ENCODE measurements at places on chromosomes 2 and 18.

- no peak for DNase-seq
These were observed 63.4 kb downstream of the MREG start for GRCh38 chr2:215949991-215950404.

GRCh38 chr2:240522406-240522805, 35.4 kb downstream of the ANKMY1 start:
- DNase-seq, result no peak

DNA sequence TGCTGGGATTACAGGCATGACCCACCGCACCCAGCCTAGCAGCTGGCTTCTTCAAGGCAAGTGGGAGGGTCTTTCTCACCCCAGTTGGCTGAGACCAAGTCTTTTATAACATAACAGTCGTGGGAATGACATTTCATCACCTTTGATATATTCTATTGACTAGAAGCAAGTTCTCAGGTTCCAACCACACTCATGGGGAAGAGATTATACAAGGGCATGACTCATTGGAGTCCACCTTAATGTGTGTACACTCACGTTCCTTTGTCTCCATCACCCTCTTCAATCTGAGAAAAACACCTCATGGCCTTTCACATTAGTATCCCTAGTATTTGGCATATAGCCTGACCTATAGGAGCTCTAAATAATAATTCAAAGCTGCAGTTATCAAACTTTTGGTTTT, 2.8 kb upstream of the BBS5 start:
- no peak for DNase-seq

DNA sequence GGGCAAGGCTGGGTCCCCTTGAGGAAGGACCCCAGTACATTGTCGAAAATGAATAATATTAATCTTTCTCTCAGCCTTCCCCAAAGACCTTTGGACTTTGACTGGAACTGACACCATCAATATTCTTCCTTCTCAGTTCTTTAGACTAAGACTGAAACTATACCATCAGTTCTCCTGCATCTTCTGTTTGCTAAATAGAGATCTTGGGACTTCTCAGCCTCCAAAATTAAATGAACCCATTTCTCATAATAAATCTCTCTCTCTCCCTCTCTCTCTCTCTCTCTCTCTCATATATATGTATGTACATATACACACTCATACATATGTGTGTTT, 39.7 kb upstream of the VRK2 start:
- no peak for DNase-seq

- DNase-seq, result no peak
These were observed 19.9 kb downstream of the ITGB6 start for GRCh38 chr2:160180172-160180571.

GRCh38 chr2:16717477-16717876, 51.8 kb upstream of the CYRIA start:
- DNase-seq, result no peak

GRCh38 chr2:11385216-11385615, 40.8 kb upstream of the ROCK2 start:
- DNase-seq, result no peak

DNA sequence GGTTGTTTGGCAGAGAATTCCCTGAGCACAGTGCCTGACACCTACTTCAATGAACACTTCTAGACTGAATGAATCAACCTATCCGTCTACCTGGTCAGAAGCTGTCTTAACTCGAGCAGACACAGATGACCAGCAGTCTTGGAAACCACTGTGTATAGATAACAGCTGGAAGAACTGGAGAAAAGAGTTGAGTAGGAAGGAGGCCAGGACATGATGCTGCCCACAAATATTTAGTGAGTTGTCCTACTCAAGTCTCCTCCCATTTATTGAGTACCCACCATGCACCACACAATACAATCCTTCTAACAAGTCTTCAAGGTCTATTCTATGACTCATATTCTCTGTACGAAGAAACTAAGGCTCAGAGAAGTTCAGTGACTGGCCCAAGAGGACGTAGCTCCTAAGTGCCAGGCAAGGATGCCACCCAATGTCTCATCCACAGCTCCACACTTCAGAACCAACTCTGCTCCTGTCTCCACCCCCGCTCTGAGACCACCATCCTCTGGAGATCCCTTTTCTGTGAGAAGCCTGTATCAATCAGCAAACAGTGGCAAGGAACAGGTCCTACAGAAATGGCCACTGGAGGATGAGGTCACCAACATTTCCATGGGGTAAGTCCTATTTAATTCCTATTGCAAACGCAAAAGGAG, 62.2 kb downstream of the GALNT14 start:
- no peak for DNase-seq

- no peak for DNase-seq
These were observed 86.2 kb upstream of the RAB27B start for GRCh38 chr18:54742120-54742519.

DNA sequence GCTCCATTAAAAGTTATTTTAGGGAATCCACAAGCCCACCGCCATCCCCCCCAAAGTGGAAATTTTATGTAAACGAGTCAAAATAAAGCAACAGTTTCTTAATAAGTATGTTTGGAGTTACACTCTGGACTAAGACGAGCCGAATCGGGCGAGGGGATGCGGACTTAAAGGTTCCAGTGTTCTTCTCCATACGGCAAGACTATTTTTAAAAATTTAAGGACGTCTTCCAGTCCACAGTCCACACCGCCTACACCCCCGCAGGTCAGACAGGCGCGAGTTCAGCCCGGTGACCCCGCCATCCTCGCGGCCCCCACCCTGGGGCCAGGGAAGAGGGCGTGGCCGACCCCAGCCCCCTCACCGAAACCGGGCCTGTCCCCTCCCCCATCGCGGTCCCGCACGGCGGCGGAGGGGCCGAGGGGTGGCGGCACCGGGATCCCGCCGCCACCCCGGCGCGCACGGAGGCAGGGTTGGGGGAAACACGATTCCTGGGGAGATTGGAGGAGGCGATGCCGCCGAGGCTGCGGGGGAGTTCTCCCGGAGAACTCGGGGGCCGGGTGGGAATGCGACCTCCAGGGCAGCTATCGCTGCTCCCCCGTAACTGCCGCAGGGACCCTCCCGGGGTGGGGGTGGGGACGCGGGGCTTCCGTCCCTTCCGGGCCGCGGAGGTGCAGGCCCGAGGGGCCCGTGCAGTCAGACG, 24.5 kb upstream of the SMAD7 start:
- DNase-seq, result no peak

DNA sequence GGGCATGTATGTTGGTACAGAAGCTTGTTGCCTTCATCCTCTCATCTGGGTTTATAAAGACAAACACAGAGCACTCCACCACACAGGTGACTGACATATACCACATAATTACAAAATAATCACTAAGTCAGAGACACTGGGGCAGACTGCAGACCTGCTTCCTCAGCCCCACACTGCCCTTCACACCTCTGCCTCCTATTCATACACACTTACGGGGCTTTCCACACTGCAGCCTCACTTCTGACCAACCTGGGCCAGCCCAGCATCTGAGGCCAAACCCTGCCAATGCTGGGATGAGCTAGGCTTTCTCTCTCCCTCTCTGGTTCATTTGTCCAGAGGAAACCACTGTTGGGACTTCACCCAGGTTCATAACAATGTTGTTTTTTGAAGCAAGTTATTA, 4.5 kb downstream of the EMX1 start:
- no peak for DNase-seq

DNA sequence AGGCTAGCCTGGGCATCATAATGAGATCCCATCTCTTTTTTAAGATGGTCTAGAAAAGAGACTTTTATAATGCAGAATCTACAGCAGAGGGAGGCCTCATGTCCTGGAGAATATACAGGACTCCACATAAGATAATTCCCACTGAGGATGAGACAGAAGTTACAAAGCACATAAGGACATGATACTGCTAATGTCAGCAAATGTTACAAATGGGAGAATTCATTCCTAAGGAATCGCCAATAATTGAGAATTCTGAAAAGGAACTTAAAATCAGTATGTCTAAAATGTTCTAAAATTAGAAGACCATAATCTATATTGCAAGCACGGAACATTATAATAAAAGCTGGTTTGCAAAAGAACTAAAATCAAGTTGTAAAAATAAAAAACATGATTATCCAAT, 131.6 kb upstream of the PKDCC start:
- DNase-seq, result no peak

DNA sequence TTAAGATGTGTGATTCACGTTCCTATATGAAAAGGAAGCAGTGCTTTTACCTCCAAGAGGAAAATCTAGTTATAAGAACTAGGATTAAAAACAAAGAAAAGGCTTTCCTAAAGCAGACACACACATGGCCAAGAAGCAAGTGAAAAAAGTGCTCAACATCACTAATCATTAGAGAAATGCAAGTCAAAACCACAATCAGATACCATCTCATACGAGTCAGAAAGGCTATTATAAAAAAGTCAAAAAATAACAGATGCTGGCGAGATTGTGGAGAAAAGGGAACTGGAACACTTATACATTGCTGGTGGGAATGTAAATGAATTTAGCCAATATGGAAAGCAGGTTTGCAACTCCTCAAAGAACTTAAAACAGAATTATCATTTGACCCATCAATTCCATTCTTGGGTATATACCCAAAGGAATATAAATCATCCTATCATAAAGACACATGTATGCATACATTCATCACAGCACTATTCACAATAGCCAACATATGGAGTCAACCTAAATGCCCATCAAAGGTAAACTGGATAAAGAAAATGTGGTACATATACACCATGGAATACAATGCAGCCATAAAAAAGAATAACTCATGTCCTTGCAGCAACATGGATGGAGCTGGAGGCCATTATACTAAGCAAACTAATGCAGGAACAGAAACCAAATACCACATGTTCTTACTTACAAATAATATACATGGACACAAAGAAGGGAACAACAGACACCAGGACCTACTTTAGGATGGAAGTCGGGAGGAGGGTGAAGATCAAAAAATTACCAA, 285.3 kb downstream of the RAD51AP2 start:
- no peak for DNase-seq

DNA sequence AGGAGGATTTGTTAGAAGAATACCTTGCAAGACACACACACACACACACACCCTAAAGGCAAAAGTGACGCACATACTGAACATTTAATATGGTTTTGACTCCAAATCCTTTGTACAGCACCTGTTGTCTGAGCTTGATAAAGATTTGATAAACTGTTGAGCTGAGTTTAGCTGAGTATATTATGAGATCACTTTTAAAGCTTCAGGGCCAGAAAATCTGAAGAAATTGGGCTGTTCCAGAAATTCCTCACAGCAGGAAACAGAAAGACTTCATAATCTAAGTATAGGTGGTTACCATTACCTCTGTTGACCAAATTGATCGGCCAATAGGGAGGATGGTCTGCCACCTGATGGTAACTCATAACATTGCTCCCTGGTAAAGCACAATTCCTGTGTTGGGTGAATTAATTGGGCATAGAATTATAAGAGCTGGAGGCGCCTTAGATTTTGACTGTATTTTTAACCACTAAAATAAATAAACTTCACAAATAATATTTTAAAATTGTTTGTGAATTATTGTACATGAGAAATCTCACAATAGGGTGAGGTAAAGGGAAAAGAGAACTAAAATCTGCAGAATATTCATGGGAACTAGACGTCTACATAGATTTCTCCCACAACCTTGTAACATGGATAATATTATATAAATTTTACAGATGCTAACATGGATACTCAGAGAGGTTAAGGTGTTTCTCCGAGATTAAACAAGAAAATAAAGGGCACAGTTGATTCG, 21.8 kb upstream of the RPIA start:
- DNase-seq, result peak; percentile 17

DNA sequence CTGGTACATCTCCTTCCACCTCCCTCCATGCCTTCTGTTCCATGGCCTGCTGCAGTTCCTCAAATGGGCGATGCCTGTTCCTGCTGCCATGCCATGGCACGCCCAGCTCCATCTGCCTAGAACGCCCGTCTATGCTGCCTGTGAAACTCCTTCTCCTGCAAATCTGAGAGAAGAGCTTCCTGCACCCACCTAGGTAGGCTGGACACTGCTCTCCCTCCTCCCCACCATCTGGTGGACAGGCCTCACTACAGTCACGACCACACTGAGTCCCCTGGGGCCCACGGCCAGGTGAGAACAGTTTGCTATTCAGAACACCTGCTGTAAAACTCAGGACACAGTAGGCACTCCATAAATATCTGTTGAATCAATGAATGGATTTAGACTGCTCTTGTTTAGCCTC, 92.4 kb downstream of the LAMA1 start:
- DNase-seq, result no peak

GRCh38 chr2:109648041-109648527, 33.9 kb downstream of the SOWAHC start:
- DNase-seq, result no peak

DNA sequence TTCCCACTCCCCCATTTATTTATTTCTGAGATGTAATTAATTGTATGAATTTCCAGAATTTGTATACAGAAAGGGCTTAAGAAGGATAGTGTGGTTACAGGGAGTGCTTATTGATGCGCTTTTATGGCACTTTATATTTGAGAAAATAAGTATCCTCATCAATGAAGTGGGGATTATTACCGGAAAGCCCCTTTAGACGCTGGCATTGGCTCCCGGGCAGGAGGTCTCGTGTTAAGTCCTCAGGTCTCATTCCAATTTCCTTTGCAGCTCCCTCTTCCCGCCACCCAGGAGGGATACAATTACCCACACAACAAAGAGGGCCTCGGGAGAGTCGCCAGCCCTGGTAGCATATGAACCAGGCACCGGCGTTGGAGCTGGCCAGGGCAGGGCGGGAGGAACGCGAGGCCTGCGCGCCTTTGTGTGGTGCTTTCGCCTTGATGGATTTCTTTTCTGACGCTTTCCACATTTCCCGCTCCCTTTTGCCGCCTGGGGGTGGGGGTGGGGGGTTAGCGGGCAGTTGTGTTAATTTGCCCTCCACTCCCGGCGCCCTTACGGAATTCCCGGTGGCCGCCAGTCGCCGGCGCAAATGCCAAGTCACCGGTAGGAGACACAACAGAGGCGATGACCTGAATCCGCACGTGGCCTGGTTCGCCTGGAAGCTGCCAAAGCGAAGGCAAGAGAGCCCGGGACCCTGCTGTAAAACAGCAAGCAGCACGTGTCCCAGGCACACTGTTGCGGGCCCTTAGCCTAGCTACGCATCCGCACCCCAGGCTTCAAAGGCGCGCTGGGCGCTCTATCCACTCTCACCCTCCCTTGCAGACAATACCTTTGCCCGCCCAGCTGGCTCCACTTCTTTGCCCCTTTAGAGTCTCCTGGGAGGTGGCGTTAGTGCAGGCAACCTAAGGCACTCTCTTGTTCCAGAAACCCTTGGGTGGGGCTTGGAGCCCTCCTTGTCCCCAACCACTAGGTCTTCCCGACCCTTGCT, 3.3 kb downstream of the GAD1 start:
- DNase-seq, result peak; percentile 13

DNA sequence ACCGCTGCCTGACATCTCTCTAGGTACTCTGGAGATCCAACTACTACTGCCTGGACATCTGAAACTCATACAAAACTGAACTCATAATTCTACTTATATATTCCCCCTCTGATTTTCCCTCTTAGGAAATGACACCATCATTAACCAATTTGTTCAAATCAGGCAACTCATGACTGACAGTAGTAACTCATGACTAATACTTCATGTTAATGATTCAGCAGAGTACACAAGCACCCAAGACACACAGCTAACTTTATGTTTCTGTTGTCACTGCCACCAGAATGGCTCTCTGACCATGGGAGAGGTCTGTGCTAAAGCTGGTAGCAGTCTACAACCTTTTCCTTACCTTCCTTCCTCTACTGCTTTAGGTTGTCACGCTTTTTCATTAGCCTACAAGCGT, 91.1 kb downstream of the ITSN2 start:
- DNase-seq, result no peak
